Regular cardiac myocyte (primary cell): ENCODE measurements at places on chromosomes 7 and 10. TPM values are rescaled to one million over a fixed set of nuclear protein-coding genes. Genes with fewer than 3 reads are reported as not detected.

The SUN3 gene
- not detected in 2 replicates for total RNA-seq

The PTPRE gene
- total RNA-seq = 1.7 and 3.9 TPM in 2 replicates

The INHBA gene
- total RNA-seq = 47.5 and 83.4 TPM in 2 replicates

The RBM33 gene
- total RNA-seq = 17.4 and 19.7 TPM in 2 replicates

The RBP4 gene
- total RNA-seq = 0.28 TPM in 1 of 2 replicates, not detected in the other

The CYP26A1 gene
- total RNA-seq = 0.19 TPM in 1 of 2 replicates, not detected in the other

The OR13A1 gene
- not detected in 2 replicates for total RNA-seq
